ENCODE measurements at places on chromosomes 1 and 21.

DNA sequence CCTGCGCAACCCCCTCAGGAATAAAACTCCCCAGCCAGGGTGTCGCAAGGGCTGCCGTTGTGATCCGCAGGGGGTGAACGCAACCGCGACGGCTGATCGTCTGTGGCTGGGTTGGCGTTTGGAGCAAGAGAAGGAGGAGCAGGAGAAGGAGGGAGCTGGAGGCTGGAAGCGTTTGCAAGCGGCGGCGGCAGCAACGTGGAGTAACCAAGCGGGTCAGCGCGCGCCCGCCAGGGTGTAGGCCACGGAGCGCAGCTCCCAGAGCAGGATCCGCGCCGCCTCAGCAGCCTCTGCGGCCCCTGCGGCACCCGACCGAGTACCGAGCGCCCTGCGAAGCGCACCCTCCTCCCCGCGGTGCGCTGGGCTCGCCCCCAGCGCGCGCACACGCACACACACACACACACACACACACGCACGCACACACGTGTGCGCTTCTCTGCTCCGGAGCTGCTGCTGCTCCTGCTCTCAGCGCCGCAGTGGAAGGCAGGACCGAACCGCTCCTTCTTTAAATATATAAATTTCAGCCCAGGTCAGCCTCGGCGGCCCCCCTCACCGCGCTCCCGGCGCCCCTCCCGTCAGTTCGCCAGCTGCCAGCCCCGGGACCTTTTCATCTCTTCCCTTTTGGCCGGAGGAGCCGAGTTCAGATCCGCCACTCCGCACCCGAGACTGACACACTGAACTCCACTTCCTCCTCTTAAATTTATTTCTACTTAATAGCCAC is 696 bp downstream of the TGFB2 start:
- DNase-seq = peak; percentile 80

DNA sequence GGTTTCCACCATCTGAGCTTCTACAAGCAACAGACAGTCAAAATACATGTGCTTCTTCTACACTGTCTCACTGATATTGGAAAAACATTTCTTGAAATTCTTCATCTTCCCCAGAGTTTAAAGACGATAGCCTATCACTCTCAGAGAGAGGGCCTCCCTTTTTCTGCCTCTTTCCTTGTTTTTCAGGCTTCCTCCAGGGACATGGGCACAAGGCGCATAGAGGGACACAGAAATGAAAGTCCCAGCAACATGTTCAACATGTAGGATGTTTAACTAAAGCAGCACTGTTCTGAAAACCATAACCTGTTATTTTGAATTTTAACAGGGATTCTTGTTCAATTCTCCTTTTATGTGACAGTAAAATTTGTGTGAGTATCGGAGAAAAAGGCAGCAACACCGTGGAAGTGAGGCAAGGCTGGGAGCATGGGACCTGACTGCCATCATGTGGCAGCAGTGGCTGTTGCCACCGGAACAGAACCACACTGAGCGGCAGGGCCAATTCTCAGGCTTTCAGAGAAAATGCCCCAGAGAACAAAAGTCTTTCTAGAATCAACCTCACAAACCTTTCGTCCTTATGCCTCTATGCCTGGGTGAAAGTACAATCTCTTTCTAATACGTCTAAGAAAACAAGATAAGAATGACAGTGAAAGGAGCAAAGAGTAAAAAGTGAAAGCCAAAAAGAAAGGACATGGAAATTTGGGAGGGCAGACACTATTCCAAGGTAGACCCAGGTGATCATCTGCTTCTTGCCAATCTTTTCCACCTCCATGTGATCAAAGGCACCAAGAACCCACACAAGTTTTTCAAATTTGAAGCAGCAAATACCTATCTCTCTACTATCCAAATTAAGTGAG is 54.5 kb downstream of the PCNX2 start:
- DNase-seq = peak; percentile 49

DNA sequence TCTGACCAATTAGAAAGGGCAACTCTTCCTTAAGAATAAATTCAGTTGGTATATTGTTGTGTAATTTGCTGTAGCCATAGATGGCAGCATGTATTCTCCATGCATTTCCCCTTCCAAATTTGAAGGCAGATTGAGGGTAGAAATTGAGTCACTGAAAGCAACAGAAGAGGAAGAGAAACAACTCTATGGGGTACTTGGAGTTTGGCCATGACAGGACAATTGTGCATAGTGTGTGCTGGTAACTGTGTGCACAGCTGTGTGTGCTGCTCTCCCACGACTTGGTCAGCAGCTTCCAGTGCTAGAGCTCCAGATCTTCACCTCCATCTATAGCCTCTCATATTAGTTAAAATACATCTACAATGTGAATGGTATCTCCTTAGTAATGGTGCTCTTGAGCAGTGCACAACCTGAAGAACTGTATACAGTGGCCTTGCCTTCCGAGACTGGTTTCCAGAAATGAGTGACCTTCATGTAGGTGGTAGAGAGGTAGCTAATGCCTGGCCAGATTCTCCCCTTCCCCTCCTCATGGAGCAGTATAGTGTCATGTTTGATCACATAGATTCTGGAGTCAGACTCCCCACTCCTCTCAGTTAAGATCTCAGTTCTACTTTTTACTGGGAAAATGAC is 882 bp upstream of the FCAMR start:
- no peak for DNase-seq

GRCh38 chr1:29991025-29991424 is 732.4 kb downstream of the MATN1 start:
- no peak for DNase-seq

- no peak for DNase-seq
These were observed 573 bp downstream of the KLHL21 start for GRCh38 chr1:6601923-6602668.

DNA sequence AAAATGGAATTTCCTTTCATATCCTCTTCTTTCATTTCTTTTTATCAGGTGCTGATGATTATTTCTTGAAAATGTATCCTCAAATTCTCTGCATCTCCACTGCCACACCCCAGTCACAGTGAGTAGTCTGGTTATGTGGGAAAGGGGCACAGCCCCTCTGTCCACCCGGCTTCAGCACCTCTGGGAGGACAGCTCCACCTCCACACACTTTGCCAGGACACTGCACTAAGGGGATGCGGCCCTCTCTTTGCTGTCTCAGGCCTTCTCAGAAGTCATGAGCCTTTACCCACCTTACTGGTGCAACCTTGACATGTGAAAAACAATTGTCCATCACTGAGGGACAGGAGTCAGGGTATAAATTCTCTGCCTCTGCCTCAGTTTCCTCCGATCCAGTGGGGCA is 433.1 kb downstream of the PCP4 start:
- DNase-seq = no peak

DNA sequence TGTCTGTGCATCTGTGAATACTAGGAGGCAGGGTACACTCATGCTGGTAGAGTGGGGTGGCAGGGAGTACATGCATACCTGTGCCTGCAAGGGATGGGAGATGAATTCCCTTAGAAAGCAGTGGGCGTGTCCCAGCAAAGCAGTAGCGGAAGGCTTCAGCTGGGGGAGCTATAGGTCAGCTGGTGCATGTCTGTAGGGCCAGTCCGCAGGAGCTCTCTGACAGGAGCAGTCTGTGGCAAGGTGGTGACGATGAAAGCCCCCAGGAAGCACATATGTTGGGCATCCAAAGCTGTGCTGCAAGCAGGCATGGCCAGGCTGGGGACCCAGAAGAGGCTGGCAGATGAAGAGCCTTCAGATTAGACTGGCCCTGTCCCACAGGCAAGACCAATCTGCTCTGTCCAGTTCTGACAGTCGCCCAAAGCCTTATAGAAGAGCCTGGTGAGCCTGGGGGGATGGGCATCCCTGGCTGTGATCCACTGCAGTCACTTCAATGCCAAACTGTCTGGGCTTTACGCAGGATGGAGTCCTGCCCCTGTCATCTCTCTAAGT is 1.8 kb upstream of the OR2M4 start:
- no peak for DNase-seq

- peak; percentile 44 for DNase-seq
These were observed 306.2 kb downstream of the TTLL7 start for GRCh38 chr1:83692524-83693381.

DNA sequence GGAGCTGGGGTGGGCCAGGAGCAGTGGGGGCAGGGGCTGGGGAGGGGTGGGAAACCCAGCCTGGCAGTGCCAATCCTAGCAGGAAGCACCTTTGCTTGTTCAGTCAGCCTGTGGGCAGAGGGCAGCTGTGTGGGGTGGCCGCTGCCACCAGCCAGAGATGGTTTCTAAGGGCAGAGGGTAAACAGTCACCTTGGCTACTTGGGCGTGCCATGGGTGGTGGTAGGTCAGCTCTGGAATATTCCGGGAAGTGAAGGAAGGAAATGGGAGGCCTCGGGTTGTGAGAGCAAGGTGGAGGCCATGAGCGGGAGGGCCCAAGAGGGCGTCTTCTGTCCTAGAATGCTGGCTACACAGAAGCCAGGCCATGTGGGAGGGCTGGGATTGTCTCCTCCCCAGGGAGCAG is 20.7 kb upstream of the WNT4 start:
- no peak for DNase-seq

DNA sequence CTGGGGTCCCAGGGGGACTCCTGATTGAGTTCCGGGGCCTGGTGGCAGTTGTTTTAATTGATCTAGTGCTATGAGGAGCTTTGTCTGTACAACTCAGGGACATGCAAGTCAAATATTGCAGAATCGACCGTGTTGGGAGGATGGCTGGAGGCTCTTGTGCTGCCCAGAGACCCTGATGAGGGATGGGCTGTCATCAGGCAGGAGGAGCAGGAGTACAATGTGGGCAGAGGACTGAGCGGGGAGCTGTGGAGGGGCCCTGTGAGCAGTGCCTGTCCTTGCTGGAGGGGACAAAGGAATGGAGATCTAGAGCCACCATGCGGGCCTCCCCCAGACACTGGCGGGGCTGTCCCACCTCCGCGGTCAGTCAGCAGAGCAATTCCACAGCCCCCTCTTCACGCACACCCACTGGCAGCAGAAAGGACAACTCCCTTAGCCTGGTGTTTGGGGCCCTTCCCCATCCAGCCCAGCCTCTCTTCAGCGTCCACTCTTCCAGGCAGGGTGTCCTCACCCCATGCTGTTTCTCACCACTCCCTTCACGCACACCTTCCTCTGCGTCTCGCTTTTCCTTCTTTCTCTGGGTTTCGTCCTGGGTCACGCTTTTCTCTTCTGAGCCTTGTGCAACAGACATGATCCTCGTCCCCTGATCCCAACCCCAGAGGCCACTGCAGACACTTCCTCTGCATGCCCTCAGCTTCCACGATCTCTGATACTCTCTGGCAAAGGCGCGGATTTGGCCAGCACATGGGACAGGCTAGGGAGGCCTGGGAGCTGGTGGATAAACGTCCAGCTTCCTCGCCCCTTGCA is 122.6 kb downstream of the GRIK3 start:
- no peak for DNase-seq

- DNase-seq = no peak
These were observed 123.4 kb downstream of the PRDM16 start for GRCh38 chr1:3192361-3192760.

DNA sequence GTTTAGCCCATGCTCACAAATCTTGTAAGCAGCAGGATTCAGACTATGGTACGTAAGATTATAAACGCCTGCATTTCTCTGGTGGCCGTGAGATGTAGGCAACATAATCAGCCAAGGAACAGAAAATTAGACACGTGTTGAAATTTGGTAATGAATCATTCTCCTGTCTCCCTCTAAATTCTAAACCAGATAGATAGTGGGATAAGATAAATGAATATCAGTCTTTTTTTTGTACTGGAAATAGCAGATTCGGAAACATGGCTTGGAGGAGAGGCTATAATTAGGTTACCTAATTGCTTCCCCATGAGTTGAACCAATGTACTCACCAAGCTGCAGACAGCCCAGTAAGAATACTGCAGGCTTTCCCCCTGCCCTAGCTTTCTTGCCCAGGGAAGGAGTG is 172.3 kb downstream of the TGFB2 start:
- no peak for DNase-seq

DNA sequence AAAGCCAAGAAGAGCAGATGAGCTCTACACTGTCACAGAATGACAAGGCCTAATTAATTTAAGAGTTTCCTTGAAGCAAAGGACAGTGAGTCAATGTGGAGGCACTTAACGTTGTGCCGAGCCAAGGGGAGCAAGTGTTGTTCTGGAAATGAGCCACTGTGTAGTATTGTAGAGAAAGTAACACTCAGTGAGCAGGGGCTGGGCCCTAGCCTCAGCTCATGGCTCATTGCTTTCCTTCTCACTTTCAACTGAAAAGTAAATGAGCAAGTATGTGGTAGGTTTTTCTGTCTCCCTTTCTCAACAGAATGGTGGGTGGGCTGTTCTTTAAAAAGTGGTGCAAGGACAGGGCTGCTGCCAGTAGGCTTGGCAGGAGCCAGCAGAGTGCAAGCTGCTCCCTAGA is 11.8 kb upstream of the KIAA0040 start:
- peak; percentile 59 for DNase-seq

GRCh38 chr1:207803678-207804077 is 51.8 kb downstream of the CD46 start:
- no peak for DNase-seq

DNA sequence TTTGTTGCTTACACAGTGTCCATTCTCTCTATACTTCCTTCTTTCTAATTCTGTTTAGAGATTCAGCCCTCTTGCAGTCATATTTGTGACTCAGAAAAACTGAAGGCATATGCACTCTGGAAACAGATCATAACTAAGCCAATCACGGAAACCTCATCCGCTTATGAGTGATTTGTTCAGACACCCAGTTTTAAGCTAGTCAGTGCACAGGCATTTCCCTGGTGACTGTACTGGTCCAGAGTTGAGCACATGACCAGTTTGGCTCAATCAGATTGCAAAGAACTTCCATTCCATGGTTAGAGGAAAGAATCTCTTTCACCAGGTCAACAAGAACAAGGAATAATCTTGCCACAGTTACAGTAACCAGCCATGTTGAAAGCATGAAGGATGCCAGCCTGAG is 69.2 kb upstream of the SGIP1 start:
- DNase-seq = peak; percentile 99

DNA sequence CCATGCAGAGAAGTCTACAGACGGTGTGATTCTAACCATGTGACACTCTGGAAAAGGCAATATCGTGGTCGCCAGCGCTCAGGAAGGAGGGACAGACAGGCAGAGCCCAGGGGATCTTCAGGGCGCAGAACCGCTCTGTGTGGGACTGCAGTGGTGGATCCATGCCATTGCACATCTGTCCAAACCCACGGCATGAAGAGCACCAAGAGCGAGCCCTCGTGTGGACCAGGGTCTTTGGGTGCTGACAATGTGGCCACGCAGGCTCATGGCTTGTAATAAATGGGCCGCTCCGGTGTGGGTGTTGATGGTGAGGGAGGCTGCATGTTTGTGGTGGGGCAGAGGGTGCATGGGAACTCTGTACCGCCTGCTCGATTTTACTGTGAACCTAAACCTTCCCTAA is 25.3 kb upstream of the POFUT2 start:
- DNase-seq = no peak

DNA sequence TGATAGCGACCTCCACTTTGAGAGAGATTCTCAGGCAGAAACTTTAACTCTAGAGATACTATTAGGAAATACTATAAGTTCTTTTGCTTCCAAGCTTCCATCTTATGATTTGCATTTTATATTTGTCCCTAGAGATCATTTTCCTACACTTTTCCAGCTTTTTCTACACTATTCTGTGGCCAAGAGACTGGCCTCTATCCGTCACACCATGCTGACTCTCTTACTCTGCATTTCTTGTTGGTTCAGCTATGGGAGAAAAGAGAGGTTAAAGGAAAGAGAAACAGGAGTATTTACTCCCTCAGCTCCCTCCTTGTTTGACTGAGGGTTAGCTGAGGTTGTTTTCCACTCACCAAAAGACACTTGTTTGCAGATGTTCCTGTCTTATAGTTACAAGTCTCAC is 665.6 kb upstream of the CXADR start:
- no peak for DNase-seq

GRCh38 chr1:16205891-16206546 is 6.4 kb downstream of the ARHGEF19 start:
- DNase-seq = no peak
